ENCODE measurements at places on chromosomes 7 and 10.
A peak's percentile ranks its signal among the peaks of the same experiment; 100 is the strongest.

GRCh38 chr10:128851726-128852125 is 615.3 kb upstream of the MGMT start:
- DNase-seq: no peak

- DNase-seq: no peak
Observed at GRCh38 chr7:135661311-135662122, 797 bp upstream of the STMP1 start.

DNA sequence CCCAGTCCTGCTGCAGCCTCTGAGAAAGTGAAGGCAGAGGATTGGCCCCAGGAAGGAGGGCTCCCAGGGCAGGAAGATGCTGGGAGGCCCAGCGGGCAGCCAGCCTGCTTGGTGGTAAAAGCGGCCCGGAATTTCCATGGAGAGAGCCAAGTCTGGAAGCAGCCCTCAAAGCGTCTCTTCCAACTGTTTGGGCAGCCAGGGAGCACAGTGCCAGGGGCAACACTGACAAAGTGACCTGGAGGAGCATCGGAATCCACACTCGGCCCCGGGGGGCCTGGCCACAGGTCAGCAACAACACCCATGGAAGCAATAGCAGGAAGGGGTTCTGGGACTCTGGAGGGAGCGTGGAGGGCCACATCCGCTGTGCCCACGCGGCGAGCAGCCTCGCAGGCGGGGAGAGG is 63.2 kb upstream of the FGFR2 start:
- DNase-seq: no peak

- DNase-seq: no peak
Observed at GRCh38 chr10:95260909-95261552, 29.8 kb downstream of the PDLIM1 start.

DNA sequence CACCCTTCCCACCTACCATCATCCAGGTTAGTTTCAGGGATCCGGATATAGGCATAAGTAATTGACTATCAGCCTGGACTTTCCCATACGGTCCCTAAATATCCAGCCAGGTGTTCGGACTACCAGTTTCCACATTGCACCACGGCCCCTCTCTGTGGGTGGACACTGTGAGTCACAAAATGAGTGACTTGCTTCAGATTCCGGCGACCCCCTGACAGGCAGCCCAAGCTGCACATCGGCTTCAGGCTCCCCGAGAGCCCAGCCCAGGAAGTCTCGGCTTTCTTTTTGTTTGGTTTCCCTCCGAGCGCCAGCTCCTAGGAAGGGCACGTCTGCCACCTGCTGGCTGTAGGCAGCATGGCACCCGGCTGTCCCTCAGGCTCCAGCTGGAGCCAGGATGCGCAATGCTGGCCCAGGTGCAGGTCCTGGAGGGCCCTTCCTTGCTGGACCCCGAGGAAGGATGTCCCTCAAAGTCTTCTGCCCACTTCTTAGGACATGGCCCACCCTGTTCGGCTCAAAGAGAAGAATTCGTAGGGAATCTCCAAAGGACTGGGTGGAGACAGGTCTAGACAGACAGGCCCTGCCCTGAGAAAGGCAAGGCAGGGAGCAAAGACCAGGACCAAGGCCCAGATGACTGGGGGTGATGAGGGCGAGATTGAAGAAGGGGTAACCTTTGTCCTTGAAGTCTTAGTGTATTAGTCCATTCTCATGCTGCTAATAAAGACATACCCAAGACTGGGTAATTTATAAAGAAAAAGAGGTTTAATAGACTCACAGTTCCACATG is 10.6 kb downstream of the HABP2 start:
- DNase-seq: peak; percentile 93

GRCh38 chr10:49131507-49132361 is 2.1 kb downstream of the FAM170B start:
- no peak for DNase-seq
